ENCODE measurements at places on chromosomes 1 and 21. TPM values are rescaled to one million over a fixed set of nuclear protein-coding genes. Genes with fewer than 3 reads are reported as not detected.

Gene MX2
- polyA plus RNA-seq: 0.82 TPM

Gene DFFB
- polyA plus RNA-seq: 6.9 TPM

Gene GBP7
- polyA plus RNA-seq: not detected

DNA sequence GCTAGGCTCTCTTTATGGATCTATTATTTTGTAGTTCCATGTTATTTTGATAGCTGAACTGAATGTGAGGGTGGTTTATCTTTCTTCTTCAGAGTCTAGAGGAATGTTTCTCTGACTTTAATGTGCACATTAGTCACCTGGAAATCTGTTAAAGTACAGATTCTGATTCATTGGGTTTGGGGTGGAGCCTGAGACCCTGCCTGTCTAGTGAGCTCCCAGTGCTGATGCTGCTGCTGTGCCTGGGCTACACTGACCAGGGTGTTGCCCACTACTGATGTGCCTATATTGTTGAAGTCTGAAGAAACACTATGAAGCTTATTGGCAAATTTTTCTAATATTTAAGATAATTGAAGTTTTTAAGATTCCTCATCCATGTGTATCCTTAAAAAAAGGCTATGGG lies 35.9 kb downstream of the CD46 start:
- no peak for DNase-seq

GRCh38 chr1:36408479-36408878 lies 10.8 kb upstream of the LSM10 start:
- DNase-seq: no peak

GRCh38 chr1:170927955-170928840 lies 7.1 kb upstream of the MROH9 start:
- no peak for DNase-seq

- no peak for DNase-seq
Measured at GRCh38 chr1:28577052-28577678, 14.9 kb upstream of the RAB42 start.

- DNase-seq: peak; percentile 53
Measured at GRCh38 chr1:48202030-48202752, 20.3 kb upstream of the SLC5A9 start.

DNA sequence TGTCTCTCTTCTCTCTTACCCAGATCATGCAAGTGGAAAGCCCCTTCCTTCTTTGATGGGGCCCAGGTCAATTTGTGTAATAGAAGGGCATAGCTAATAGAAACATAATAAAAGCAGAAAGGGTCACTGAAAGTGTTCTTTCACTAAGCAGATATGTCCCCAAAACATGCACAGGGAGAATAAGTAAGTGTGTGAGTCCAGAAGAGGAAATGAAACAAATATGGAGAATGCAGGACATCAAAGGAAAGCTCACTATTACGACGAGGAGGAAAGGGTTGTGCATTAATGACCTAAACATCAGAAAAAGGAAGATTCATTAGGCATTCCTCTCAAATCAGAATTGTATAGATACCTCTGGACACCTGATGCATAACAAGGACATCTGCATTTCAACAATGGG lies 81.4 kb upstream of the SMYD2 start:
- no peak for DNase-seq

DNA sequence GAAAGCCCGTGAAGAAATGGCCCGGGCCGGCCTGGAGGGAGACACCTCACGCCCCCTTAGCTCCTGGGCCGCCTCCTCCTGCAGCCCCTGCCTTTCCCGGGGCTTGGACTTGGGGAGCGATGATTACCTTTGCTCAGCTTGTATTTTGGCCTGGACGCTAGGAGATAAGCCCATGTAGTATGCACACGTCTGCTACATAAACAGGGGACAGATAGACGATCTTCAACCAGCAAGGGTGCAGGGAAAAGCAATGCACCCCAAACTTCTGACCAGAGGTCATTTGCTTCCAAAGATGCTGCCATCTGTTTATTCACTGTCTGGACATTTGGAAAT lies 936 bp downstream of the TP73 start:
- DNase-seq: no peak

DNA sequence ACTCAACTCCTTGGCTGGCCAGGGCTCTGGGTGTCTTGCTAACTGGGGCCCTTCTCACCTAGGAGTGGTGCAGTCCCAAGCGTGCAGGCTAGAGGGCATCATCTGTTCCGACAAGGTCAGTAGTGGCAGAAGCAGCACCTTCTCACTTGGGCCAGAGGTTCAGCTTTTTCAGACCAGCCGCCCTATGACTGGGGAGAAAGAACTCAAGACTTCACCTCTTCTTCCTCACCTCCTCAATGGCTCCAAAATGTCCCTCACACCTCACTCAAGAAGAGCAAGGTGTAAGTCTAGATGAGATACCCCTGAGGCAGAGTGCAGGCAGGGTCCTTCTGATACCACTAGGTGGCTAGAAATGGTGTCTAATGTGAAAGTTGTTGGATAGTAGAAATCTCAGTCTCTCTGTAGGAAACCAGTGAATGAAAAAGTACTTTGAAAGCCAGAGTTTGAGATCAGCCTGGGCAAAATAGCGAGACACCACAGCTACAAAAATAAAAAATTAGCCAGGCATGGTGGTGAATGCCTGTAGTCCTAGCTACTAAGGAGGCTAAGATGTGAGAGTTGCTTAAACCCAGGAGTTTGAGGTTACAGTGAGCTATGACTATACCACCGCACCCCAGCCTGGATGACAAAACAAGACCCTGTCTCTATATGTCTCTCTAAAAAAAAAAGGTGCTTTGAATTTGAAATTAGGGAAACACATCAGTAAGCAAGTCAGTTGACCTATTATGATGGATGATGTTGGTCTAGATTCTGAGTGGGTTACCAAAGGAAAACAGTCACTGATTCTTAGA lies 8.6 kb upstream of the IL20 start:
- no peak for DNase-seq

DNA sequence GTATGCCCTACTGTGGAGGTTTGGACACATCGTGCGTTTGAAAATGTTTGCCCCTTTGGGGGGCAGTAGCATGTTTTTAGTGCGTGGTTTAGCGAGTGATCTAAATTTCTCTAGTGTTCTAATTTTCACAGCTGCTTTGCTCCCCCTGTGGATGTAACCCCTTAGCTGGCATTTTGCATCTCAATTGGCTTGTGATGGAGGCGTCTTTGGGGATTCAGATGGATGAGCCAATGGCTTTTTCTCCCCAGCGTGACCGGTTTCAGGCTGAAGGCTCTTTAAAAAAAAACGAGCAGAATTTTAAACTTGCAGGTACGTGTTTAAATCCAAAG lies 836 bp downstream of the CDC7 start:
- no peak for DNase-seq

GRCh38 chr1:156070548-156070947 lies 9.6 kb downstream of the RAB25 start:
- DNase-seq: no peak

GRCh38 chr1:150056407-150056806 lies 11.2 kb upstream of the VPS45 start:
- no peak for DNase-seq

DNA sequence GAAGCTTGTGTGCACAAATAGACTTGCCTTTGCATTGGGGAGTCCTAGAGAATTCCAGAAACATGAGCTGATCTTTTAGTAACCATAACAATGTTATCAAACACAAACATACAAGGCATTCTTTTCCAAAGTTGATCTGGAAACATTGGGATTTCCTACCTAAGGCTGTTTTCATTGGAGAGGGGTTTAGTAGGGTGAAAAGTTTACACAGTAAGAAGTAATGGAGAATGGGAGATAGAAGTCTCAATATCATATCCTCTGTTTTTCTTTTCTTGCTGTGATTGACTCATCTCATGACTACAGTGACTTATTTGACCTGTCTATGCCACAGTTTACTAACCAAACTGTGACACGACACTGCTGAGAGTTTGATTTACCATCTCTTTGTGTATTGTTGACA lies 65.6 kb upstream of the PLA2G4A start:
- DNase-seq: peak; percentile 20
